ENCODE measurements at places on chromosomes 13 and 19. TPM values are rescaled to one million over a fixed set of nuclear protein-coding genes. Genes with fewer than 3 reads are reported as not detected.

SHISA7 gene
- not detected for total RNA-seq

ZNF723 gene
- not detected for total RNA-seq

KLK14 gene
- 0.48 TPM for total RNA-seq

SIGLEC12 gene
- total RNA-seq: not detected

CNN1 gene
- total RNA-seq: not detected

All from Karpas-422 (cell line).